ENCODE measurements at places on chromosomes 6 and 20. TPM values are rescaled to one million over a fixed set of nuclear protein-coding genes. Genes with fewer than 3 reads are reported as not detected.

The LRRC73 gene
- 0.14 TPM for total RNA-seq

The RSPH4A gene
- 0.24 TPM for total RNA-seq

The PREX1 gene
- total RNA-seq, result 81.0 TPM

The CRYBG1 gene
- total RNA-seq, result 31.1 TPM

The GFOD1 gene
- total RNA-seq, result 2.4 TPM

The RNF182 gene
- not detected for total RNA-seq

The DAAM2 gene
- total RNA-seq, result not detected

The TFAP2D gene
- not detected for total RNA-seq

The TPD52L2 gene
- total RNA-seq, result 44.8 TPM

The PTCRA gene
- total RNA-seq, result not detected

The TRIM31 gene
- not detected for total RNA-seq

The PTCHD4 gene
- not detected for total RNA-seq

The PRICKLE4 gene
- not detected for total RNA-seq

The CRISP2 gene
- not detected for total RNA-seq

The EPPIN gene
- not detected for total RNA-seq

The CYP24A1 gene
- not detected for total RNA-seq

The SMPD2 gene
- total RNA-seq, result 17.6 TPM

The PPP1R14C gene
- total RNA-seq, result not detected

The SDHAF4 gene
- total RNA-seq, result 12.3 TPM

The GNRH2 gene
- 0.96 TPM for total RNA-seq

The OR2J1 gene
- total RNA-seq, result not detected

The SLC22A23 gene
- total RNA-seq, result 4.7 TPM

The C20orf144 gene
- 0.22 TPM for total RNA-seq

The CDH4 gene
- total RNA-seq, result 0.07 TPM

The XKR7 gene
- total RNA-seq, result not detected

The CGA gene
- total RNA-seq, result not detected

The TGM3 gene
- not detected for total RNA-seq

The GRM4 gene
- not detected for total RNA-seq

The RBM24 gene
- not detected for total RNA-seq

The SLC16A10 gene
- total RNA-seq, result 2.7 TPM

The TUBB2B gene
- total RNA-seq, result not detected

The OR2J3 gene
- total RNA-seq, result not detected

The COX4I2 gene
- not detected for total RNA-seq

The PAX1 gene
- not detected for total RNA-seq

The BEND6 gene
- total RNA-seq, result not detected

The BMP5 gene
- not detected for total RNA-seq

The LAMA2 gene
- not detected for total RNA-seq
